ENCODE measurements at places on chromosomes 7 and 10.
A peak's percentile ranks its signal among the peaks of the same experiment; 100 is the strongest.

DNA sequence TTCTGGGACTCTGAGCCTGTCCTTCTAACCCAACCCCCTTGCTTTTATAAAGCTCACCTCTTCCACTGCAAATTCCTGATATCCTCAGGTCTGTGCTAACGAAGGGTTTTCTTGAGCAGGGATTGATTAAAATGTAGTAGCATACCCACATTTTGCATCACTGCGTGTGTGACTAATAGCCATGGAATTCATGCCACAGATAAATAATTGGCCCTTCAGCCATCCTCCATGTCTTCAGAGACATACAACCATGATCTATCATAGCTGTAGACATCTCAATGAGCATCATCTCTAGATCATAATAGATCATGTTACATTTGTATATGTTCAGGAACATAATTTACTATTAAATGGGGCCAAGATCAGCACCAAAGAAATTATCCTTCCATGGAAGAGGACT is 990.3 kb downstream of the KCNMA1 start:
- no peak for DNase-seq

GRCh38 chr10:50275650-50276235 is 24.4 kb upstream of the ASAH2 start:
- peak; percentile 11 for DNase-seq

GRCh38 chr10:8312781-8313180 is 258.3 kb downstream of the GATA3 start:
- DNase-seq: no peak

- DNase-seq: no peak
Observed at GRCh38 chr7:30010021-30010420, 16.5 kb downstream of the FKBP14 start.

DNA sequence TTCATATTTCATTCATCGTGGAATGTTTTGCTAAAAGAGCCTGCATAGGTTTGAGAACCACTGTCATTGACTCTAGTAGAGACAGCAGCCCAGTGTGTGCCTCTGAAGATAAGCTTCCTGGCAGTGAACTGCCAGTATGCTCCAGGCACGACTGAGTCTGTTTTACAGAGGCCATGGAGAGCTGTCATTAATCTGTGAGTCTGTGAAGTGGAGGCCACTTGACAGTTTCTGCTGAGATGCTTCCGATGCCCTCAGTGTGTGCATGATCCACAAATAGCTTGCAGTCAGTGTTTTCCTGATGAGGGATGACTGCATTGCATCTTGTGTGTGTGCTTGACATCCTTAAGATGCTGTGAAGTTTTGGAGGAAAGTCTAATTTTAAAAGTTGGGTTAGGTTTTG is 162.2 kb downstream of the PFKFB3 start:
- no peak for DNase-seq

GRCh38 chr7:38628630-38629385 is 2.4 kb downstream of the AMPH start:
- no peak for DNase-seq

- no peak for DNase-seq
Observed at GRCh38 chr10:101558204-101558603, 29.9 kb downstream of the POLL start.

- DNase-seq: no peak
Observed at GRCh38 chr7:146150153-146150552, 33.6 kb downstream of the CNTNAP2 start.

- no peak for DNase-seq
Observed at GRCh38 chr10:71060476-71061426, 151.6 kb upstream of the UNC5B start.

DNA sequence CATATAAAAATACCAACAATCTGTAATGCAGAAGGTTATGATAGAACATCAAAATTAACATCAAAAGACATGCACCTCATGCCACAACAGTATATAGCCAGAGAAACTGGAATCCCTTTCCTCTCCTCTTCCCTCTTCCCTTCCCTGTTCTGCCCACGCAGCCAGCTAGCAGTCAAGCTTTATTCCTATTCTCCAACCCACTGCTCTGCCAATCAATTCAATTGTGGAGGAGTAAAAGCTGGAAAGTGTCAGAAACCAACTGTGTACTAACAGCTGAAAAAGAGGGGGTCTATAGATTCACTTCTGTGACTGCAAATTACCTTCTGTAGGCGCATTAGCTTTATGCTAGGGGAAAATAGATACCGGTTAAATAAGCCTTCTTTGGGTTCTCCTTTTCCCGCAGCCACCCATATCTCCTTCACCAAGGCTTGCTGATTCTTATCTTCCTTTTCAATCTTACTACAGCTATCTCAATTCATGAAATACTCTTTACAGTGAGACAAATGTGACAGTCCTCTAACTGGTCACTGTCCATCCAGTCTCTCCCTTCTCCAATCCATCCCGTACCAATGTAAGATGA is 16.3 kb downstream of the ABI1 start:
- no peak for DNase-seq

GRCh38 chr10:133088956-133089800 is 1.5 kb downstream of the ADGRA1 start:
- no peak for DNase-seq

- no peak for DNase-seq
Observed at GRCh38 chr7:139820089-139820488, 9.0 kb upstream of the TBXAS1 start.

- no peak for DNase-seq
Observed at GRCh38 chr7:100572949-100573675, 588 bp downstream of the SAP25 start.

- DNase-seq: no peak
Observed at GRCh38 chr10:8726779-8727084, 672.2 kb downstream of the GATA3 start.

DNA sequence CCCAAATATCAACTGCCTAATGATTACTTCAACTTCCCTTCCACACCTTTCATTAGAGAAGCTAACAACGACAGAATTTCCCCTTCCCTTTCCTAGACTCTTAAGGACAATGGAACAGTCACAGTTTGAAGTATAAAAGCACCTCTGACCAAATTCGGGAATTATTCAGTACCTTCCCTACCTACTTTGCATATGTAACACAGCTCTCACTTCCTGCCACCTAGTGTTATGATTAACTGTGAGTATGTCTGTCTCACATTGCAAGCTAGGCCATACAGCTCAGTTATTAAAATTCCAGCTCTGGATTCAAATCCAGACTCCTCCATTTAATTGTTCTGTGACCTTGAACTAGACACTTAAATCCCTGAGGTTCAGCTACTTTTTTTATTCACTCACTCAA is 44.8 kb upstream of the HPSE2 start:
- DNase-seq: no peak

DNA sequence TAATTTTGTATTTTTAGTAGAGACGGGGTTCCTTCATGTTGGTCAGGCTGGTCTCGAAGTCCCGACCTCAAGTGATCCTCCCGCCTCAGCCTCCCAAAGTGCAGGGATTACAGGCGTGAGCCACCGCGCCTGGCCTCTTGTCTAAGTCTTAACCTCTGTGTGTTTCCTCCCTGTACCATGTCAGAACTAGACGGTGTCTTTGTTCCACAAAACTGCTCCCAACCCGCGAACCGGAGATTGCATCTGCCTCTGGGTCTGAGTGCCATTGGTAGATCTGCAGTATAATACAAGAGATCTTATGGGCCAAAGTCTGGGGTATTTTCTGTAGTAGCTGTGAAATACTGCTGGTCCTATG is 1.3 kb upstream of the EEF1AKMT2 start:
- no peak for DNase-seq

DNA sequence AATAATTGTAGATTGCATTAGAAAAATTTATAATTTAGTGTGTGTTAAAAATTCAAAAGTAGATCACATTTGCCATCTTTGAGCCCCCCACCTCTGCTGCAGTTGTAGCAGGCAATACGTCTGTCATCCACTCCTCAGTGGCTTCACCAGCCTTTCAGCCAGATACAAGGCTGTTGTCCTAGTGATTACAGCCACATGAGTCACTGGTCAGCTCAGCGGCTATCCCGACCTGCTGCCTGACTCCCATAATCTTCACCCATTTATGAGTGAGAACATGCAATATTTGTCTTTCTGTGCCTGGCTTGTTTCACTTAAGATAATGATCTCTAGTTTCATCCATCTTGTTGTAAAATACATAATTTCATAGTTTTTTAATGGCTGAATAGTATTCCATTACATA is 9.2 kb downstream of the OR2A5 start:
- DNase-seq: no peak

GRCh38 chr7:136114966-136115762 is 138.0 kb upstream of the MTPN start:
- peak; percentile 28 for DNase-seq

DNA sequence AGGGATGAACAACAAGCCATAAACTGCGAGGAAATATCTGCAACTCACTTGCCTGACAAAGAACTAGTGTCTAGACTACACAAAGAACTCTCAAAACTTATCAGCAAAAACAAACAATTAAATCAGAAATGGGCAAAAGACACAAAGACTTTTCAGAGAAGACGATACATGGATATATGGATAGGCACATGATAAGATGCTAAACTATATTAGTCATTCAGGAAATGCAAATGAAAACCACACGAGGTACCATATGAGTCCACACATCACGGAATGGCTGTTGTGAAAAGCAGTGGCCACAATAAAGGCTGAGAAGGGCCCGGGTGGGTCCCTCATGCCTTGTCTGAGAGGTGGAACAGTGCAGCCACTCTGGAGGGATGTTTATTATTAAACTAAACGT is 267.8 kb downstream of the WDR37 start:
- no peak for DNase-seq

DNA sequence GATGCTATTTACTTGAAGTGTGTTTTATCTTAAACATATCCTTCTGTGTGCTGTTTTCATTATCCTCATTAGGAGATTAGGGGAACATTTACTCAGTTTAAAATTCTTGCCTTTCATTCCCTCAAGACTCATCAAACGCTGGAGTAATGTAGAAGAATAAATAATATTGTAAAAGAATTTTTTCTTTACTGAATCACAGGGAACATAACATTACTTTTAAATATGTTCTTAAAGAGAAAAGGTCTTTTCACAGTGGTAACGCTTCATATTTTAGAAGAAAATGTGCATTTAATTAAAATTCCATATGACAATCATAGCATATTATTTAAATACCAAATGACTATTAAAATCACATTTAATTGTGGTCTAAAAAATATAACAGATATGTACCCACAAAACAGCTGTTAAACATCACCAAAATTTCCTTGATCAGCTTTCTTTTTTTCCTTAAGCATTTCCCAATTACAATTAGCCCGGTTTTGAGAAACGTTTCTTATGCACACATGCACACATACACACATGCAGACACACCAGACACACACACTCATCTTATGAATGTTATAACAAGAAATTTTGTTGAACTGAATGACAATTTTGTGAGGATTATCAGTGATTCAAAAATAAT is 102.0 kb upstream of the GLI3 start:
- DNase-seq: no peak

- no peak for DNase-seq
Observed at GRCh38 chr7:77888998-77889397, 90.4 kb downstream of the PHTF2 start.

GRCh38 chr7:93957767-93958166 is 36.2 kb downstream of the GNG11 start:
- no peak for DNase-seq

DNA sequence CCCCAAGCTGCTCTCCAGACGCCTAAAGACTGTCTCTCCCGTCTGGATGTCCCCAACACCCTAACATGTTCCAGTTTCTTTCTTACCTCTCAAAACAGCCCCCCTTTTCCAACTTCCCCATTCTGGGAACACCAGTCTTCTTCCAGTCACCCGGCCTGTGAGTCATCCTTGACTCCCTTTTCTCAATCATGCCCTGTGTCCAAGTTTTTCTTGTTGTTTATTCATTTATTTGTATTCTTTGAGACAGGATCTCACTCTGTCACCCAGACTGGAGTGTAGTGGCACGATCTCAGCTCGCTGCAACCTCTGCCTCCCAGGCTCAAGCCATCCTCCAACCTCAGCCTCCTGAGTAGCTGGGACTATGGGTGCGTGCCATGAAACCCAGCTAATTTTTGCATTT is 15.6 kb downstream of the SNX10 start:
- DNase-seq: no peak
